ENCODE measurements at places on chromosomes 2 and 18.

GRCh38 chr2:172072303-172072702, 13.0 kb upstream of the DLX1 start:
- no peak for DNase-seq

DNA sequence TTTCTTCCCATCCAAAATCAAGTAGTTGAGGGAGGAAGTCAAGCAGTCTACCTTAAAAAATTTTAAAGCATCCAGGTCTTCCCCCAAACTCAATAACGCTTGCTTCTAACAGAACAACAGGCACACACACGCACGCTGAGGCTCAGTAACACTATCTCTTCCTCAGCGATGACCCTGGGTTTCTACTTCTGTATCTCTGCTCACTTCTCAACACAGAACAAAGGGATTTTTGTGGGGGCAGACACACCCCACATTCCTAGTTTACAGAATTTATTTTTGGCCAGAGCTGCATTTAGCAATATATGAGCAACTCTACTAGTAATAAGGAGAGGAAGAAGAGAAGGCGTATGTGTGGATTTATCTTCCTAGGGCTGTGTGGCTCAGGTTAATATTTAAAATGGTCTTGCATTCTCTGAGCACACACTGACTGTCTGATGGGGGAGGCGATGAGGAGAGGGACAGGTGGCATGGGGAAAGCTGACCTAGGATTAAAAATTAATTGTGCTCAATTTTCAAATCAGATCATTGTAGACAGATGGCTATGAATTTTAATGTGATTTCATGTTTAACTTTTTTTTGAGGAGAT, 71.3 kb upstream of the PPM1B start:
- no peak for DNase-seq

GRCh38 chr2:68463287-68463877, 3.7 kb downstream of the FBXO48 start:
- no peak for DNase-seq

- DNase-seq, result no peak
Observed at GRCh38 chr18:28044036-28044435, 132.9 kb downstream of the CDH2 start.

DNA sequence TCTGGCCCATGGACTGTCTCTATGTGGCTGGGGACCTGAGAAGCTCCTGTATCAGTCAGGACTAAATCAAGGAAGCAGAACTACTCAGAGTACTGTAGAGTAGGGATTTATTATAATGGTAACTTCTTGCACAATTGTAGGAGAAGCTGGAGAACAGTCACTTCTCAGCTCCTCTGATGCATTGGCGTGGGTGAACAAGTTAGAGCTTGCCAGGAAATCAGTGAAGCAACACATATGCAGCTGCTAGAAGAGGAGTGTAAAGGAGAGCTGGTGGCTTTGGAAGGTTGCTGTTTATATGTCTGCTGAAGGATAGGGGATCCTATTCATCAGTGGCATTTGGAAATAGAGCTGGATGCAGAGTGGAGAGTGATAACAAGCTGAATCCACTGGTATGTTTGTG, 215.5 kb upstream of the CWC22 start:
- peak; percentile 91 for DNase-seq

DNA sequence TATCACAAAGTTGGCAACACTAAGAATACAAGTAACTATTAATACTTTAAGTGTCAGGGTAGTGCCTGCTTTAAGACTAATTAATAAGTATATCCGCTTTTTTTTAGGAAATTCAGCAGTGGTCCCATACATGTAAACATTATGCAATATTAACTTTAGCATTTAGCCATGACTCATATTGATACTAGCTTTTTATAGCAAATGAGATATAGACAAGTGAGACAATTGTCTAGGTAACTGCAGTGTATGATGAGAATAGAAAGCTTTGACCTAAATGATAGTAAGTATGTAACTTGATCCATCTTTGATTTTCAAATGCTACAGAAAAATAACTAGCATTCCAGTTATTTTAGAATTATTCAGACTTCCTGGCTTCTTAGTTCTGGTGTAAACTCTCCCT, 27.4 kb upstream of the VRK2 start:
- DNase-seq, result no peak

DNA sequence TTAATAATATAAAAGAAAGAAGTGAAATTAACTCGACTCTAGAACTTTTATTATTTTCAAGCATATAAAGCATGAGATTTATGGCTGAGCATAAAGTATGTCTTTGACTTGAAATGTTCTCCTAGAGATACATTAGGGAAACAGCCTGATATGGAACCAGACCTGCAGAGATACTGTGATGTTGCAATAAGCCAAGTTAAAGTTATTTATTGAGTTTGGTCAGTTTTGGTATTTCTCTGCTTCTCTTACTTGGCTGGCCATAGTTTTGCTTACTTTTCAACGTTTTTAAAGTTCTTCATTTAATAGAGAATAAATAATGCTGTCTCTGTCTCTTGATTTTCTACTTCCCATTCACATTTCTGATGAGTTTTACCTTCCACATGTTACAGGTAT, 76.0 kb downstream of the GFPT1 start:
- no peak for DNase-seq

DNA sequence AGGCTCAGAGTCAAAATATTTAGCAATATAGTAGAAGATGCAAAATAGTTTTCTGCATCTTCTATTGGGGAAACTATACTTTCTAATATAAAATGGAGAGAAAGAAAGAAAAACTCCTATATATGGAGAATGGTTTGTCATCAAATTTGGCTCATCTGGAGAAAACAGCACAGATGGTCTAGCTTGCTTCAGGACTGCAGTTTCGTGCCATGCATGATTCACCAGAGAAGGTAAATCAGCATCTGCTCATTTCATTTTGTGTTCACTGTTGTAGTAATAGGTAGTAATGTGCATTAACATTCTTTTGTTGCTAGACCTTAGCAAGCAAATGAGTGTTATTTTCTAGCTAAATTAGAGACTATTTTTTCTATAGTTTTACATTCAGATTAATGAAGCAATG, 179.0 kb downstream of the ASXL3 start:
- no peak for DNase-seq

GRCh38 chr2:11578986-11579774, 45.3 kb downstream of the GREB1 start:
- DNase-seq, result no peak
